Tibial nerve (tissue), 4 donors: ENCODE measurements at places on chromosomes 3 and 15. TPM values are rescaled to one million over a fixed set of nuclear protein-coding genes. Genes with fewer than 3 reads are reported as not detected.

The GP5 gene
- not detected for total RNA-seq

The SEMA3B gene
- total RNA-seq = 251 TPM

The LTK gene
- not detected for total RNA-seq

The ACKR2 gene
- 42.9 TPM for total RNA-seq

The APOD gene
- total RNA-seq = 5,849 TPM

The FHIT gene
- 9.6 TPM for total RNA-seq
